ENCODE measurements at places on chromosomes 3 and 15.
A peak's percentile ranks its signal among the peaks of the same experiment; 100 is the strongest.

DNA sequence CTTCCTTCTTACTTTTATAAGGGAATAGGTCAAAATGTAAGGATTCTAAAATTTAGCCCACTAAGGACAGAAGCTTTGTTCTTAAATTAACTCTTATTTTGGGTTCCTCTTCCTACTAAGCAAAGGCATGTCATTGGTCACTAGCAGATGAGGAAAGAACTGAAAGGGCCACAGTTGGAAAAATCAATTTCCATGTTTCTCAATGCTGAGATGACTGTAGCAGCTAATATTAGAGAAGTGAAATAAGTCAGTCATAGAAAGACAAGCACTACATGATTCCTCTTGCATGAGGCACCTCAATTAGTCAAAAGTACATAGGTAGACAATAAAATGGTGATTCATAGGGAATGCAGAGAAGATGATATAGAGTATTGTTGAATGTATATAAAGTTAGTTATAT lies 353.7 kb downstream of the RSL24D1 start:
- DNase-seq, result no peak

- peak; percentile 67 for DNase-seq
Observed at GRCh38 chr3:42032693-42033349, 58.3 kb upstream of the TRAK1 start.

DNA sequence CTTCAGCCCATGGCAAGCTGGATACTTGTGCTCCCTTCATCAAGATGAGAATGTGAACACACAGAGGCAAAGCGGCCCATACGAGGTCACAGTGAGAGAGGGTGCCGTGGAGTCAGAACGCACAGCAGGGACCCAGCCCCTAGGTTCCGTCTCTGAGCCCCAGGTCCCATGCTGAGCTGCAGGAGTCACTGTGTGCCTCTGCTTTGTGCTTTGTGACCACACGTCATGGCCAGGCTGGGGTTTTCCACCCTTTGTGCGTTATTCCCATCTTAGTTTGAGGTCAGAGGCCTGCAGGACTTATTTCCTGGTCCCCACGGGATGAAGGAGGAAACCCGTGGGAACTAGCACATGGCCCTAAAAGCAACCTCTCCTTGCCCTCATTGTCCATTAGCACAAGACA lies 140.3 kb downstream of the TJP1 start:
- DNase-seq, result no peak

GRCh38 chr3:55486857-55487380 lies at the start of gene WNT5A:
TSS of gene WNT5A (minus strand) at chr3:55487306. CDS start at chr3:55486985, 321 bp downstream.
- peak; percentile 20 for DNase-seq

GRCh38 chr3:136604961-136605360 lies 147.2 kb downstream of the STAG1 start:
- no peak for DNase-seq

DNA sequence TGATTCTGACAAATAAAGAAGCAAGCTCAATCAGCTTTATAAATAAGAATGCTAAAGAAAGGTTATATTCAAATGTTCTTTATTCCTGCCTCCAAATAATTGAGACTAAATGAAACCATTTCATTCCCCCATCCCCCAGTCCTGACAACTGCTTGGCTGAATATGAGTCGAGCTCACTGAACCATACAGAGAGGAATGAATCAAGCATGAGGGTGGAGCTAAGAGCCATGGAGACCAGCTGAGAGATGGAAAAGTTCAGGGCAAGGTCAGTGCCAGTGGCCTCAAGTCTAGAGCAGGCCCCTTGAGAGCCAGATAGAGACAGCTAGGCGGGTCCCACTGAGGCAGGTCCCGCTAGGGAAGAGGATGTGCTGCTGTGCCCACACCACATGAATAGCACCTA lies 188.7 kb upstream of the EIF1B start:
- DNase-seq, result no peak

- no peak for DNase-seq
Observed at GRCh38 chr15:100966997-100967396, 47.8 kb downstream of the LRRK1 start.

GRCh38 chr15:66036859-66037258 lies 167.6 kb downstream of the RAB11A start:
- peak; percentile 61 for DNase-seq

GRCh38 chr3:72411843-72412242 lies 436.4 kb downstream of the SHQ1 start:
- no peak for DNase-seq

- no peak for DNase-seq
Observed at GRCh38 chr15:49441816-49442215, 18.8 kb downstream of the FGF7 start.

- no peak for DNase-seq
Observed at GRCh38 chr3:70000028-70000410, 486 bp downstream of the SAMMSON start.

DNA sequence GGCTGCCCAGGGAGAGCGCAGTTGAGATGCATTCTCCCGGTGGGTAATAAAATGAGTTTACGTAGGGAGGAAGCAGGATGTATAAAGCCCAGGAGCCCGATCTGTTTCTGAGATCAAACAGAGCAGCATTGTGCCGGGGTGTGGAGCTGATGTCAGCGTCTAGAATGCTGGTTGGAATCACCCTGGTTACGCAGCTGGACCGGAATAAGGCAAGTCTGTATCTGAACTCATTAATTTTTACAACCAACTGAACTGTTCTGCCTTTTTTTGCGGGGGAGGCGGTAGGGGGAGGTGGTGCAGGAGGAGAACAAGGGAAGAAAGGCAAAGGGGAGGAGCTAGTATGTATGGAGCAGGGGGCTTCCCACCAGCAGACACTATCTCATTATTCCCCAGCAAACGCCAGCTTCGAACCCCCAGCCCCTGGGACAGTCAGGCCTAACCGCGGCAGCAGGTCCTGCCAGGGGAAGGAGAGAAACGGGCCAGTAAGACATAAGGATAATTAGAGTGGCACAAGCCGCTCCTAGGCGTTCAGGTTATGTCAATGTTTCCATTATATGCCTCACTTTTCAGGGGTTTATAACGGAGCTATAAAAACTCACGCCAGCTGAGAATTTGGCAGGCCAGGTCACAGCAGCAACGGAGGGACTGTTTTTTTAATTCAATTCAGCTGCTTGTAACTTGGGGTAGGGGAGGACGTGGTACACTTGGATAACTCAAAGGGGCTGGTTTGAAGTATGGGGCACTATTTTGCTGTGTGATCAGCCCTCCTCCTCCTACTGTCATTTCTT lies 175.3 kb upstream of the HES1 start:
- no peak for DNase-seq

DNA sequence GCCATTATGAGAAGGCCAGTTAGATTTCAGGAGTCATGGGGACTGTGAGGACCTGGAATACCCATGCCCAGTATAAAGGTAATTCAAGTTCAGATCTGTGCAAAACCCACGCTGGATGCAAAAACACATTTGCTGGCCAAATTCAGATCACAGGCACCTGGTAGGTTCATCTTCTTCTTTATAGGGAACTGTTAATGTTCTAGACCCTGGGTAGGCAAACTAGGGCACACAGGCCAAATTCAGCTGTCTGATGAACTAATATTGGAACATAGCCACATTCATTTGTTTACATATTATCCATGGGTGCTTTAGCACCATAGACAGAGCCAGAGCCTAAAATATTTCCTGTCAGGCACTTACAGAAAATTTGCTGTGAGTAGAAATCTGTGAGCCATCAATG lies 241.4 kb downstream of the PTPRG start:
- DNase-seq, result peak; percentile 65

DNA sequence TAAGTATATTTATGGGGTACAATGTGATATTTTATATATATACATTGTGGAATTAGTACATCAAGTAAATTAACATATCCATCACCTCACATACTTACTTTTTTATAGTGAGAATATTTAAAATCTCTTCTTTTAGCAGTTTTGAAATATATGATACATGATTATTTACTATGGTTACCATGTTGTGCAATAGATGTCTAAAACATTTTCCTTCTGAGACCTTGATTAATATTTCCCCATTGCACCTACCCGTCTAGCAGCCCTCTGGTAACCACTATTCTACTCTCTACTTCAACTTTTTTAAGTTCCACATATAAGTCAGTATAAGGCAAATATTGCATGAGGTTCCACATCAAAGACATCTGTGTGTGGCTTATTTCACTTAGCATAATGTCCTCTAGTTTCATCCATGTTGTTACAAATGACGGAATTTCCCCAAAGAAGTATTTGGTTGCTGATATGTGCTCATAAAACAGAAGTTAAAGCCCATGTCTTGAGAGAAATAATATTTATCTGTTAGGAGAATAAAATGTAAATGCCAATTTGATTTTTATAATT lies 29.6 kb upstream of the NFKBIZ start:
- DNase-seq, result no peak

DNA sequence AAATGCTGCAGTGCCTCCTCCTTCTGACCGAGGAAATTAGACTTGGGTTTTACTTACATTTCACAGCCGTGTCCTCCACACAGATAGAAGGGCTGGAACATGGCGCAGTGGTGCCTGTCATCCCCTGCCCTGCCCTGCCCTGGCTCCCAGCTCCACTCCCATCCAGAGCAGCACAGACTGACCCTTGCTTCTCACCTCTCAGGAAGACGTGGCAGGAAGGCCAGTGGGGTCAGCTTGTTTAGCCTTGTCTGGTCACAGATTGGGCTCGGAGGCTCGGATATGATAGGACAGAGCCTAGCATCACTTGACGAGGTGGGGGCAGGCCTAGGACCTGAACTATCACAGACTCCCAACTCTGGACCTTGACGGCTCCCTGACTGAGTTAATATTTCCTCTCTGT lies 88.5 kb downstream of the LINGO1 start:
- no peak for DNase-seq

DNA sequence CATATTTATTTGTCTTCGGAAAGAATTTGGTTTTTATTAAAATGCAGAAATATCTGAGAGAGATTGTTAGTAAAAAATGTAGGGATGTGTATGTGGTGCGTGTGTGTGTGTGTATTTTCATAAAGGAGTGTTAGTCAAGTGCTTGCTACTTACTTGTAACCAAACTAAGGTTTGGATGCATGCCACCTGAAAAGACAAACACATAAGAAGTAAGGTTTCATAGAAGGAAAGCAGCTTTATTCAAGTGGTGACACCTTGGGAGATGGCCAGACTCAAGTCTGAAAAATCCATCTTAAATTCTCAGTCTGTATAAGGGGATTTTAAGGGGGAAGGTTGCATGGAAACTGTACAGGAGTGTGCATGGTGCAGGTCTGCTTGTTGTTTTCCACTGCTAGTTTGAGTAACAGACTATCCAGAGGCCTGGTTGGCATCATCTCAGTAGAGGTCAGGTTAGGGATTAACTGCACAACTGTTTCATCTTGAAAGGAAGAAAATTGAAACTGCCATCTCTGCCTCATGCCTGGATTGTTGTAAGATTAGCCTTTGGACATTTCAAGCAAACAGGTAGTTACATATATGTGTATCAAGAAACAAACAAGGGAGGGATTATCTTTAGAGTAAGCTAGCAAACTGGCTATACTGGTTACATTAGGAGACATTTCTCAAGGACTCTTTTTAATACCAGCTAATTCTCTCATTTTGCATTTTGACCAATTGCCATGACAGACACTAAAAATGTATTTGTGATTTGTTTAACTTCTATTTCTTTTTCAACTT lies 196.7 kb downstream of the EPHA6 start:
- no peak for DNase-seq

GRCh38 chr15:60590935-60591495 lies 112.1 kb upstream of the ICE2 start:
- DNase-seq, result peak; percentile 30

DNA sequence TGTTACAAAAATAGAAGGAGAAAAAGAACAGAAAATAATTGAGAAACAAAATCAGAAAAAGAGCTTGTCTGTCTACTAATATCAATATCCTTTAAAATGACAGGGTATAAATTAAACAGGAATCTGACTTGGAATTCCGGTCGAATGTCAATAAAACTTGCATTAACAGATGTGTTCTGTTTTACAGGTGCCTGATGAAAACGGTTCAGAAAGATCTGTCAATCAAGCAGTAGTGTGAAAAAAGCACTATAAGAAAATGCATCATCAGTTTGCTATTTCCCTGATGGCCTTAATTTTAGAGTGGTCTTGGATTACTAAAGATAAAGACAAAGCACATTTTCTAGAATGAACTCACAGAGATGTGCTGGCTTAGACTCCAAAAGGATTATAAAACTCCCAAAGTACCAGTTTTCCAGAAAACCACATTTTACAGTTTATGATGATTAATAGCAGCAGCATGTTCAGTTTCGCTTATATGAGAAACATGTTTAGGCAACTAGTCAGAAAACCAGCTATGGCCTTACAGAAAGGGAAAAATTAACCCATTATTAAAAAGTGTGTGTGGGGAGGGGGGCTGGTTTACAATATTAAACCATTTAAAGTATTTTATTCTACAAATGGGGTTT lies 8.2 kb upstream of the C3orf38 start:
- DNase-seq, result no peak

DNA sequence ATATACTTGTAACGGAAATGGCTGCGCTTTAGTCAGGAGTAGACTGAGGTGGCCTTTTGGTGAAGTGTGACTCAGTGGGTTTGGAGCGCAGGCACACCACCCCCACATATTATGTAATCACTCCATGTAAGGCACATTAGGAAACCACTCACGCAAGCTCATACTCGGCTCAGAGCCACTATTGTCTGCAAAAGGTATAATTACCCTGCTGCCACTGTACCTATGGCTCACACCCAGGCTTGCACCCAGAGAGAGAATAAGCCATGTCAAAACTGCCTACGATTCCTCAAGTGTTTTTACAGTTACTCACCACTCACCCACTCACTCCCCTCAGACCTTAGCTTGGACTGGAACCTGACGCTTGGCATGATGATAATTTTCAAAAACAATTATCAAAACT lies 611.9 kb upstream of the CCDC54 start:
- no peak for DNase-seq

GRCh38 chr15:55774113-55774970 lies 31.4 kb upstream of the PRTG start:
- no peak for DNase-seq

- DNase-seq, result no peak
Observed at GRCh38 chr3:28125342-28125741, 116.1 kb upstream of the CMC1 start.

- no peak for DNase-seq
Observed at GRCh38 chr15:29087521-29088285, 181.9 kb downstream of the NSMCE3 start.

GRCh38 chr3:187261541-187261969 lies 30.0 kb downstream of the MASP1 start:
- DNase-seq, result no peak

- DNase-seq, result no peak
Observed at GRCh38 chr3:189144645-189145044, 27.1 kb upstream of the TPRG1 start.

- DNase-seq, result no peak
Observed at GRCh38 chr3:197424266-197424665, 125.9 kb upstream of the DLG1 start.

DNA sequence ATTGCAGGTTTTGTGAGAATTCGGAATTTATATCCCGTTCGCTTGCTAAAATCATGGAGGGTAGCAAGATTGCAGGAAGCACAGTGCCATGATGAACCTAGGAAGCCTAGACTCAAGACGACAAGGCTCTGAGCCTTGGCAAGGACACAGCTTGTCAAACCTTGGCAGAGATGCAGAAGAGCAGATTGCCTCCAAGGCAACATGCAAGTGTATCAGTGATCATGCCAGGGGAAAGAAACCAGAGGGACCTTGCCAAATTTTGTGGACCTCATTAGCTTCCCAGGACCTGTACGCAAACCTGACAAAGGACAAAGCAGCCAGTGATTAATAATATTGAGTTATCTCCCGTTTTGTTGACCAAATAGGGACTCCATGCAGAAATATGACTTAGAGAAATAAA lies 159.7 kb downstream of the GOLIM4 start:
- peak; percentile 81 for DNase-seq

GRCh38 chr3:119778811-119779210 lies 3.1 kb upstream of the NR1I2 start:
- no peak for DNase-seq

GRCh38 chr3:115547207-115547606 lies 76.1 kb upstream of the GAP43 start:
- no peak for DNase-seq
